Hippocampal formation (tissue), 2 donors: ENCODE measurements at places on chromosomes 16 and 17.

GRCh38 chr16:70674221-70675014 lies 11.4 kb downstream of the MTSS2 start:
- DNase-seq: no peak

DNA sequence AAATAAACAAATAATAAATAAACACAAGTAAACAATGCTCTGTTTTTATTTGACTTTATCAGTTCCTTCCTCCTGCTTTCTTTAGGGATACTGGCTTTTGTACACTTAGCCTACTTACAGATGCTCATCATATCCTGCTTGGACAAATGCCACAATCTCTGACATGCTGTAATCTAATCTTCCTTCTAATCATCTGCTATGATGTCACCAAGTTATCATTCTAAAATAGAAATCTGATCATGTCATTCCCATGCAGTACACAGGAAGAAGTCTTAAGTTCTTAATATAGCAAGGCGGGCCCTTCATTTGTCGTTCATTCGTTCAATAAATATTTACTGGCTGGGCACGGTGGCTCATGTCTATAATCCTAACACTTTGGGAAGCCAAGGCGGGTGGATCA lies 9.1 kb upstream of the UBB start:
- DNase-seq: no peak

DNA sequence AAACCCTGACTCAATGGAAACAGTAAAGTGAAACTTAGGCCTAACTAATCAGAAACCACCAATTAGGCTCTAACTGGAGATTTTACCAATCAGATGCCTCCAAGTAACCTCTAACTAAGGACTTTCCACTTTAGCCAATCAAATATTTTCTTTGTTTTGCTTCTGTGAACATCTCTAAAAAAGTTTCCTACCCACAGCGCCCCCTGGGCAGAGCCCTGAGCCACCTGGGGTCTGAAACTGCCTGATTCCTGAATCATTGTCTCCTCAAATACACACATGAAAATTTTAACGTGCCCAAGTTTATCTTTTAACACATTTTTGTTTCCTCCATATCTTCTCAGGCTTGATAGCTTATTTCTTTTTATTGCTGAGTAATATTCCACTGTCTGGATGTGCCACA lies 19.0 kb downstream of the ADAD2 start:
- DNase-seq: no peak

DNA sequence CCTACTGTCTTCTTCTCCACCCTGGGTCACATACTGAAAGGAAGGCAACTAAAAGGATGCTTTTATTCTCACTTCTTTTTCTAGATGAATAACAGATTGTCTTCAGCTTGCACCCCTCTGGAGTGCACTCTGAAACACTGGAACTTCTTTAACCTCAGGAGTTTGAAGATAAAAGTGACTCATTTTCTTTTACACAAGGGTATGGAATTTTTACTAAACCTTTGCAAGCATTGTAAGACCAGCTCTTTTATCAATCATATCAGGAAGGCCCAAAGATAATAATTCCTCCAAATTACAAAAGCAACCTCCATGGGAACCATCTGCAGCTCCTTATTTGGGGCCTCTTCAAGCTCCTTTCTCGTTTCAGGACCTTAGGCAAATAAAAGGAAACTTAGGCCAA lies 193.5 kb upstream of the KIF2B start:
- DNase-seq: no peak

DNA sequence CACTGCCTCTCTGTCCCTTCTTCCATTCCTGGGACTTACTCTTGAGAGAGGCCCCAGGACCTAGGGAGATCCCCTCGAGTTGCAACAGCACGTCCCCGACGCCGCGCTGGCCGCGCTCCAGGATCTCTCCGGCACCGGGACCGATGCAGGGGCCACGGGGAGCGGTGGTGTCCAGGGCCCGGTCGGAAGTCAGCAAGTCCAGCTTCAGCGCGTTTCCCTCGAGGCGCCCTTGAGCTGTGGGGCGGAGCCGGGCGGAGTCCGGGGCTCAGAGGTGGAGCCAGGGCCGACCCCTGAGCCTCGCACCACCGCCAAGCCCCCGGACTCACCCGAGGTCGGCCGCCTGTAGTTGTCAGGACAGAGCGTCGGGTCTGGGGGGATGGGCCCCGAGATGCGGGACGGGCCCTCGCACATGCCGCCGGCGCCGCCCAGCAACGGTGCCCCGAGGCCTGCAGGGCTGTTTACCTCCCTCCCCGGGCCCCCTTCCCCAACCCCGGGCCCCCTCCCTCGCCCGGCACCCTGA lies 458 bp downstream of the ENKD1 start:
- no peak for DNase-seq

- no peak for DNase-seq
Observed at GRCh38 chr17:36851250-36851649, 86.0 kb upstream of the LHX1 start.

DNA sequence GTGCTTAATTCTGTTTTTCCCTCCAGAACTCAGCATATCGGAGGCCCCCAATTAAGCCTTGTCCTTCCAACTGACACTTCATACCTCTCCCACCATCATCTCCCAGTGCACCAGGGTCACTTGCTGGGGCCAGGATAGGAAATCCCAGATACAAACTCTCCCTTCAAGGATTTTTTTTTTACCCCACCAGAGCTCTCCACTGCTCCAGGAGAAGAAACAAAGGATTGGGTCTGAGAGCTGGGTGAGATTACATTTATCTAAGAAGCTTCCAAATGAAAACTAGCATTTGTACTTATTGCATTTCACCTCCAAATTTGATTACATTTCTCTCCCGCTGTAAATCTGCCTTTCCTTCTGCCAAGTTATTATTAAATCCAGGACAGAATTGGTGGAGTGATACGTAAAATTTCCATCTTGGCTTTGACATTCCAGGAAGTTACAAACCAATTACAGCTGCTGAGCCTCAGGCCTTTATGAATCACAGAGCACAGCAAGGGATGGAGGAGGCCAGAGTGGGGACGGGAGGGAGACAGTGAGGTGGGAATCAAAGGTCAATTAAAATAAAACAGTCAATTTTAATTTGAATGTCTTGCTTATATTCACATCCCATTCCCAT lies 123.5 kb downstream of the USP31 start:
- DNase-seq: no peak

DNA sequence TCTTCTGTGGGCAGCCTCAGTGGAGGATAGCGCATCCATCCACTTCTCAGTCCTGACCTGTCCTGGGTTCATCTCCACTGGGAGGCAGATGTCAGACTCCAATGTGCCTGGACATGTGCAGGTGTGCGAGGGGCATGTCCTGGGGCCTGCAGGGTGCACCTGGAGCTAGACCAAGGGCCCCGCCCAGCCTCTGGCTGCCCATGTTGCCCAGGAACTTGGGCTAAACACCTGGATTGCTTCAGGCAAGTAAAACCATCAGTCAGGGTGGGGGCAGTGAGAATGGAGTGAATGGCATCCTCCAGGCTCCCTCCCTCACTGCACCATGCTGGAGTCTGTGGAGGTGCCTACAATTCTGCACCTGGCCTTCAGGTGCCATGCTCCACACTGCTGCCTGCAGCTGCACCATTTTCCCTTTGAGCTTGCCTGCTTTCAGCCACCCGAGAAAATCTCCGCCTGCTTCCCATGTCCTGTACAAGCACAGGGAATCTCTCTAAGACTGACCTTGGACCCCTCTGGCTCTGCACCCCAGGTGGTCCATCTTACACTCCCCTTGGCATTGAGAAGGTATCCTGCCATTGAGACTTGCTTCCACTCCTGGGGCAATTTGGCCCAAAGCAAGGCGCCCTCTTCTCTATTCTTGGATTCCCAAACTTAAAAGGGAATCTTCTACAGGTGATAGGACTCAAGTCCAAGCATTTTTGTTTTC lies 2.1 kb upstream of the MFSD6L start:
- no peak for DNase-seq

- no peak for DNase-seq
Observed at GRCh38 chr16:88649195-88649923, 1.5 kb downstream of the CYBA start.

DNA sequence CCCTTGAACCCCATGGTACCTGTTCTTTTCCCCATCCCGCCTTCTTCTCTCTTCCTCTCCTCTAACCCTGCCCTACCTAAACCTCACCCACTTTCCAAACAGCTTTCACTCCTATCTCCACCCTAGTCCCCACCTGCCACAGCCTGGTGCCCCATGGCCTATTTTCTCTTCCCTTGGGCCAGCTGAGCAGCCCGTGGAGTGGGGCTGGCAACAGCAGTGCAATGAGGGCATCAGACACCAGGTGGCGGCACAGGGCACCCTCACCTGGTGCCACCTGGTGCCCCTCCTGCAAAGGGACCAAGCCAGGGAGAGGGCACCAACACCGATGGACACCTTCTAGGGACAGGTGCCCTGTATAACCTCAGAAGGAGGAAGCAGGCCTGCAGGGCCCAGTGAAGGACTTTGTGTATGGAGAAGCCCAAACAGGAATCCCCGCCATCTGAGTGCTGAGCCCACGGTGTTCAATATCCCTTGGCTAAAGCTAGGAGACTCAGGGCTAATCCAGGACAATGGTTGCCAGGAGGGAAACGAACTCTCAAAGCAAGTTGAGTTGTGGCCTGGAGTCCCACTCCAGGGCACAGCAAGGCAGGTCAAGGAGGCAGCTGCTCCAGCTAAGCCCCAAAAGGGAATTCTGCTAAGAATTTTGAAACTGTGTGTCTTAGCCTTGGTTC lies 4.0 kb upstream of the ABCC3 start:
- DNase-seq: no peak

DNA sequence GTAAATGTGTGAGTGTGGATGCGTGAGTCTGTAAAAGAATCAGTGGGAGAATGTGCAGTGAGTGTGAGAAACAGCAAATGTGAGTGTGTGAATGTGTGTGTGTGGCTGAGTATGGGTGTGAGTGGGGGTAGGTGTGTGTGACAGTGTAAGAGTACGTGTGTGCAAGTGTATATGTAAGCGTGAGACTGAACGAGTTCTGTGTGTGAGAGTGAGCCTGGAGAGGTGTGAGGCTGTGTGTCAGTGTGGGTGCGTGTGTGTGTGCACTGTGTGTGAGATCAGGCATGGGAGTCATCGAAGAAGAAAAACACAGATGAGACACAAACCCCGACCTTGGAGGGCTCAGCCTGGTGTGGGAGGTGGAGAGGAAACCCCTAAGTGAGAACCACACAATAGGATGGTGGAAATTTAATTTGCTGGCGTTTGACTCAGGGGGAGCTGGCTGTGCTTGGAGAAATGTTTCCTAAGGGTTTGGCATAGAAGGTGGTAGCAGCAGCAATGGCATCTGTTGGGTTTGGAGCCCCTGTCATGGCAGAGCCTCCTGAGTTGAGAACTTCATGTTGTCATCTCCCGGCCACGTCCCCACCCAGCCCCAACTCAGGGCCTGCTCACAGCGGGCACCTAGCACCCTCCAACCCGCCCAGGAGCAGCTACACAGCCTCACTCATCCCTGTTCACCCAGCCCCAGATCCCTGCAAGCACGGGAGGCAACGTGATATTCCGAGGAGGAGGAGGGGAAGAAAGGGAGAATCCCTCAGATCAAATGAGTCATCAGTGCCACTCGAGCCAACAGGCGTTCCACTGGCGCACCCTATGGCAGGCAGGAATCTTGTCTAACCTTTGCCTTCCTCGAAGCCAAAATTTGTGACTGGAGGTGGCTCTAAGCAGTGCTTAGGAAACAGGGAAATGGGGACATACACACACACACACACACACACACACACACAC lies 14.3 kb upstream of the NUBP1 start:
- no peak for DNase-seq
